ENCODE measurements at places on chromosomes 5 and 9.

DNA sequence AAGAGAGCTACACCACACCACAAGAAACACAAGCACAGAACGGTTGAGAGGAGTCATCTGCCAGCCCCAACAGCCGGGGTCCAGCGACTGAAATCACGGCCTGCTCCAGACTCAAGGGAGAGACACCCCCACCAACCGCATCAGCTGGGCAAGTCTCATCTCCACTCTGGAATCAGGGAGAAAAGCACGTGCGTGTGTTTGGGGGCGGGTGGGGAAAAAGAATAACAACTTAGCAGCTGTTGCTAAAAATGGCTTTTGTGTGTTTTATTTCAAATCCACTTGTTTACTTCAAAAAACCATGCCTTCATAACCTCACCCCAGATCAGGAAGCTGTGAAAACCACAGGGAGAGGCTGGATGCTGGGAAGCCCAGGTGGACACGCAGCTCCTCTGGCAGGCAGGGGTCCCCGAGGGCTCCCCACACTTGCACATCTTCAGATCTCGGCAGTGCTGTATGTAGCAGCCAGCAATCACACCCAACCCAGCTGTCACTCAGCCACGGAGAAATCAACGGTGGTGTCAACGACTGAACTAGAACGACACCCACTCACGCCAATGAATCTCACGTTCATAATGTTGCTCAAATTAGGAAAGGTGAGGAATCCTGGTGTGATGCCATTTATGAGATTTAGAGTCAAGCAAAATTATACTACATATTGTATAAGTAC is 19.0 kb downstream of the PNPLA7 start:
- no peak for DNase-seq

DNA sequence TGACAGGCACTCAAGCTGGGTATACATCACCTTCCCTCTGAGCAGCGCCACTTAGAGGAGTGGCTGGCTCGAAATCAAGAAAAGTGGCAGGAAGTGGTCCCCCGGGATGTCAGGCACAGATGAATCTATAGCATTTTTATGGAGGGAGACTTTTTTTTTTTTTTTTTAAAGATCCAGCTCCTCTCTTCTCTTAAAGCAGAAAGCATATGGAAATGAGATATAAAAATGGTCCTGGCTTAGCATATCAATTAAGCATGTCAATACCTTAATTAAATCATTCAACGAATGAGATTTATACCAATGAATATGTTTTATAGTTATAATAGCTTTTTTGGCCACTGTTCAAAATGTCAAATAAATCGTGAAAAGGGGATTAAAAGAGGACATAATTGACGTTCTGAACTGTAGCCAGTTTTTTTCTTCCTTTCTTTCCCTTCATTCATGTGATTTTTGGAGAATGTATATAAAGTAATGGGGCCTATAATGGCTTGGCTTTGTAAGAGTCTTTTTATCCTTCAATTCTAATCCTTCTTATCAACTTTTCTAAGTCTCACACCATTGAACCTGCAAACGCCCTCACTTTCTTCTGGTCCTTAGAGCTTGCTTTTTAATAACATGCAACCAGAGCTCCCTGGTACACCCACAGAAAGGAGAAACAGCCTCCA is 319.2 kb upstream of the PANK3 start:
- DNase-seq: no peak

GRCh38 chr5:56817263-56818014 is 2.1 kb downstream of the MAP3K1 start:
- DNase-seq: no peak

DNA sequence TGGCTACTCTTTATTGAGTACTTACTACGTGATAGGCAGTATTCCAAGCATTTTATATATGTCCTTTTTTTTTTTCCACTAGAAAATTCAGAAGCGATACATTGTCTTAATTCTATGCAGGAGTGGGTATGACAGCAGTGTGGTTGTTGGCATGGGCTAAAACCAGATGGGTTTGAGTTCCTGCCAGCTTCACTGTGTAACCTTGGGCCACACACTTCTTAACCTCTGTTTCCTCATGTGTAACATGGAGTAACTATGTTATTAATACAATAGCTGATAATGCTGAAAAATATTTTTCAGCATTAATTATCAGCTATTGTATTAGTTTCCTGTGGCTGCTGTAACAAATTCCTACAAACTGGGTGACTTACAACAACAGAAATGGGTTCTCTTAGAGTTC is 12.0 kb downstream of the SNX18 start:
- DNase-seq: no peak

DNA sequence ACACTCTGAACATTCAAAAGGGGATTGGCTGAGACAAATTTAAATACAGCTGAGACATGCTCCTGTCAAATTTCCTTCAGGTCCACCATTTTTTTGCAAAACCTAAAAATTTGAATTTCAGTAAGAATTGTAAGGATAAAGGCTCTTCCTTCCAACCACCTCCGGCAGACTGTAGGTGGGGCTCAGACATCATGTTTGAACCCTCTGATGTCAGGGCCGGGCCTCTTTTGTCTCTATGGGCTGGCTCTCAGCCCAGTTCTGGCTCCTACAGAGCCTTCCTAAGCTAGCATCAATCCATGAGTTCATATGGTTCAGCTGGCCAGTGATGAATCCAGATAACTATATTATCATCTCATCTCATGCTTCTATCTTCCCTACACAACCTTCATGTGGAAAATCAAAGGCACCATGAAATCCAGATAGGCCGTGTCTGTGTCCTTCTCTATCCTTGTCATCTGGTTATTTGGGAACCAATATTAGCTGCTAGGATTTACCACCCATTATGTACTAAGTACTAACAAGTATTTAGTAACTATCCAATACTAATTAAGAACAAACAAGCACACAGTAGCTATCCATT is 44.2 kb downstream of the NIPSNAP3B start:
- no peak for DNase-seq

DNA sequence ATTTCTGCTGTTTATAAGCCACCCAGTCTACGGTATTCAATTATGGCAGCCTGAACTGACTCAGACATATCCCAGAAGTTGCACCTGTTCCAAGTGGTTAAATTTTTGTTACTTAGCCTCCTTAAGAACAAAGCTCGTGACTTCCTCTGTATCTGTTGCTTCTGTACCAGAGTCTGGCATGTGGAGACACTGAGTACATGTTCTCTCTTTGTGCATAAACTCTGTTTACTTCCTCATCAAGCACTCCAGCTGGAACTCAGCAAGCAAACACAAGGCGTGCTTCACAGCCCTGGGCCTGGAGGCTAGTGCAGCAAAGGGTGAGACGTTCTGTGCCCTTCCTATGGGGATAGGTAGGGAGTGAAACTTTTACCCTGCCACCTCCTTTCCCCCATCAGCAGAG is 19.0 kb downstream of the C9orf152 start:
- DNase-seq: no peak

DNA sequence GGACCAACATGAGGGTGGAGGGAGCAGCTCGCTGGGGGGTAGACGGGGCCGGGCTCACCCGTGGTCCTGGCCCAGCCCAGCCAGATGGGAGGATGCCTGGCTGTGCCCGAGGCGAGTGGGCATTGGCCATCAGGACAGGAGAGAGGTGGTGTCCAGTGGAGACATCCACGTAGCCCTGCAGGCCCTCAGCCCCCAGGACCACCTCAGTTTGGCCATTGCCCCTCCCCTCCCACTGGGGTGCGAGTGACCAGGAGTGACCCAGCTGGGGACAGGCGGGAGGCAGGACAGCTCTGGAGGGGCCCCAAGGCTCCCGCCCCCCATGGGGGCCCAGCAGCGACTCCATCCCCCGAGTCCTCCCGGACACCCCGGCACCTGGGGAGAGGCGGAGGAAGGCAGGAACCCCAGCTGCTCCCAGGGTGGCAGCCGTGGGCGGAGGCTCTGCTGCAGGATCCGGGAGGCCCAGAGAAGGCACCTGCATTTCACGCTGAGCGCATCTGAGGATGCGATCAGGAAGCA is 8.3 kb downstream of the NOXA1 start:
- no peak for DNase-seq

Measured in T-helper 1 cell (primary cell).